ENCODE measurements at places on chromosomes 1 and 21.
A peak's percentile ranks its signal among the peaks of the same experiment; 100 is the strongest.

- DNase-seq, result no peak
These were observed 690.4 kb downstream of the USP25 start for GRCh38 chr21:16420031-16420724.

DNA sequence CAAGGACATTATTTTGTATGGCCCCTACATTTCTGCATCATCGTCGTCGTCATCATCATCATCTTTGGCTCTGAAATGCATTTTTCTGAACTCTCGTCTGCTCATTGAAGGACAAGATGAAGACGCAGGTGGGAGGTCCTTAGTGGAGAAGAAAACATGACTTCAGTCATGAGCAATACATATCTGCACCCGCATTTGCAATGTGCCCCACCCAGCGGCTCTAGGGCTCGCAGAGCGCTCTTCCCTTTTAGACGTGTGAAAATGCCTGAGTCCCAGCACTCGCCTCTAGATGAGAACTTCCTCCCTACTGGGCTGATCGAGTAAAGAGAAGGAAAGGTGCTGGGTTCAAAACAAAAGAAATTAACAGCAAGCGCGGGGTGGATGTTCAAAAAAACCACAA, 10.1 kb downstream of the C1orf174 start:
- no peak for DNase-seq

DNA sequence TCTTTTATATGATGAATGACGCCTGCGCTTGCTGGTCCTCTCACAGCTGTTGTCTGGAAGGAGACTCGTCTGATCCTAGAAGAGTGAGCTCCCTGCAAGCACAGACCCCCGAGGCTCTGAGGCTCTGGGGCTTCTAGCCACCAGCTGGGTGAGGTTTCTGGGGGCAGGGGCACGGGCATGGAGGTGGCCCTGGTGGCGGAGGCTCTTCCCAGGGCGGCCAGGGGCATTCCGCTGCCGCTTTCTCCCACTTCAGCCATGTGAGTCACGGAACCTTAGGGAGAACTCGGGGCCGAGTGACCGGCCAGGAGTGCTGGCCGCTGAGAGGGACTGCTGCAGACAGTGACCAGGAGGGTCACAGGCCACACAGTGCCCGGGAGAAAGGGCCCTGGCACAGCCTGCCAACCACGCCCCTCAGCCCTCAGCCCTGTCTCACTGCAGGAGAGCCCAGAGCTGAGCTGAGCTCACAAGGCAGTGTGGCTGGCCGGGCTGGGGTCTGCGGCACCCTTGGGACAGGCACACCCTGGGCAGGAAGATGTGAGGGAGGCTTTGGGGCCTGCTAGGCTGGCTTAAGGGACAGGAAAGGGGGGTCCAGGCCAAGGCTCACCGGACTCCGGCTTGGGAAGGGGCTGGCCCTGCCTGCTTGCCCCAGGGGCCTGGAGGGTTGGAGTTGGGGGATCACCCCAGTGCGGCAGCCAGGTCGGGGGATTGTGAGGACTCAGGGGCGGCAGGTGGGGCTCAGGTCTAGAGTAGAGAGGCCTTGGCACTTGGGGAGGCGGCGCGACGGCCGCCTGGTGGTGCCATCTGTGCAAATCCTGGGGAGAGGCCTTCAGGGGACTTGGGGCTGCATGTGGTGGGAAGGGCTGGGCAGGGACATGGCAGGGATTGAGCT, 35.7 kb downstream of the MORN1 start:
- no peak for DNase-seq

DNA sequence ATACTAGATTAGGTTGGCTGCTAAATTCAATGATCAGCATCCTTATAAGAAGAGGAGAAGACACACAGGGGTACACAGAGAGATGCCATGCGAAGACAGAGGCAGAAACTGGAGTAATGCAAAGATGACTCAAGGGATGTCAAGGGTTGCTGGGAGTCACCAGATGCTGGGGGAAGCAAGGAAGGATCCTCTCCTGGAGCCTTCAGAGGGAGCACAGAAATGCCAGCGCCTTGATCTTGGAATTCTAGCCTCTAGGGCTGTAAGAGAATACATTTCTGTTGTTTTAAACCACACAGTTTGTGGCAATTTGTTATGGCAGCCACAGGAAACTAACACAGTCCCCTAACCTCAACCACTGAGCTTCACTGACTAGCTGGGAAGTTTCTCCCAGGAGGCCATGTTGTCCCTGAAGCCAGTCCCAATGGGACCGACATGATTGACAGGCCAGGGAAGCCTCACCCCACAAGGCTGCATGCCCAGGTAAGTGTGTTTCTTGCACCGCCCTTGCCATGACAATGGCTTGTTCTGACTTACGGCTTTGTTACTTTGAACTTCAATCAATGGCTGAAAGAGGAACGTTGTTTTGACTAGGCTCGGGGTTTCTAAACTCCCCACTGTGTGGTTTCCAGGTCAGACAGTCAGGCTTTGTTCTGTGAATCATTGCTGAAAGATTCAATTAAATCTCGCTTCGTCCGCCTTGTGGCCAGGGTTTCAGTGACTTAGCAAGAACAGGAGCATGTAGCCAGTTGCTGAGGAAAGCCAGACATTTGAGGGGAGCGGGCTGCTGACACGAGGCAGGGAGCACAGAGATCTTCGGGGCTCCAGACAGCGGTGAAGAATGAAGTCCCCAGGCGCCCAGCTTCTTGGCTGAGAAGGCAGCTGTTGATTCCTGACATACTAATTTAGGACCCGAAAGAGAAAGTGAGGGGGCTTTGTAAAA, 62.3 kb downstream of the RUNX1 start:
- DNase-seq, result peak; percentile 82

DNA sequence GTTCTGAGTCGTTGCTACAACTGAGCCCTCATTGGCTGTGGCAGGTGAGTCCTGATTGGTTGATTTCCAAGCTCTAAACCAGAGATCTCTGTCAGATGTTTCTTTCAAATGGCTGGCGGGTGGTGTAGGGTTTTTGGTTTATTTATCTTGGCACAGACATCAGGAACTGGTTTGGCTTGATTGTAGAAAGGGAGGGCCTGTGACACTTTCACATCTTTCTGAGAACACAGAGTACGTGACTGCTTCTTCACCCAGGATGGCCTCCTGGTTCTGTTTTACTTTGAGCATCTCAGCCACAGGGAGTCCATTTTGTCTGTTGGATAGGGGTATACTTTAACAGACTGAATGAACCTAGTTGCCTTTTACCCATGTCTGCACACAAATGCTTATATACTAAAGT, 89.4 kb upstream of the GPR52 start:
- DNase-seq, result no peak

DNA sequence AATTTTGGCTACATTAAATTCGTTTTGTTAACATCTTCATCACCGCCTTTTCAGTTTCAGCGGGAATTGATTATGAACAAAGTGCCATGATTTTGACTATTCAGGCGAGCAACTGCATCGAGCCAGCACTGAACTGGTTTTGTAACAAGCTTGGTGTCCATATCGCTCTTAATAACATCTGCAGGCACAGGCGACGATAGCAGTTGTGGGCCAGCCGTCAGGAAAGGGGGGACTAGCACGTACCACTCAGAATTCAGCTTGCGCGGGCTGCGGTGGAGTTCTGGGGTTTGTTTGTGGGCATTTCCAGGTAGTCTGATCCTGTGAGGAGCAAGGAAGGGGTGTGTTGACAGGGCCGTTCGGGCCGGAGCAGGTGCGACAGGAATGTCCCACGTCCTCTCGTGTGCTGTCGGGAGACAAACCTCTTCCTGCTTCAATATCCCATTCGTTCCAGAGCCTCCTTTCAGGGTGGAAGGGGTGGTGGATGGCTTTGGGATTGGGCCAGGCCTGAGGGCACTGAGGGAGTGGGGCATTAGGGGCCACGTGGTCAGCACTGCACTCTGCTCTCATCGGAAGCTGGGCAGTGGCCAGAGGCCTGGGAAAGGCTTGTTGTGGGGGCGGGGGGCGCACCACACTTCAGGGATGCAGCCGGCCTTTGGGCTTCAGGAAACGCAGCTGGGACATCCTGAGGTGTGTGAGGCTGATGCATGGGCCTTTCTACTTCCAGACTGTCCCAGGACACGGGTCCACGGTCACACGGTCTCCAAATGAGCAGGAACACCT, 39.1 kb downstream of the SKI start:
- no peak for DNase-seq

DNA sequence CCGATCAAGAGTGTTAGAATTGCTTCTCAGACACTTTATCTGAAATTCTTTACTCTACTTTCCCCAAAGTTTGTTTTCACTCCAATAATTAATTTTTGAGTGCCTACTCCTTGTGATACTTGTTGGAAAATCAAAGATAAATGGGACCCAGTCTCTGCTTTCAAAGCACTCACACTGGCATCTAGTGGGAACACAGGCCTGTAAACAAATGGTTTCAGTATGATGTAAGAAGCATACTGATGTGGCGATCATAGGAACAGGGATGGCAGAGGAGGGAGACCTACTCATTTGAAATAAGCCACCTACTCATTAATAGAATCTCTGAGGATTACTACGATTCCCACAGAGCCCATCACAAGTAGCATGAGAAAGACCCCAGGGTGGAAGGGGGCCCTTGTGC, 273.7 kb upstream of the ST6GALNAC5 start:
- DNase-seq, result no peak

DNA sequence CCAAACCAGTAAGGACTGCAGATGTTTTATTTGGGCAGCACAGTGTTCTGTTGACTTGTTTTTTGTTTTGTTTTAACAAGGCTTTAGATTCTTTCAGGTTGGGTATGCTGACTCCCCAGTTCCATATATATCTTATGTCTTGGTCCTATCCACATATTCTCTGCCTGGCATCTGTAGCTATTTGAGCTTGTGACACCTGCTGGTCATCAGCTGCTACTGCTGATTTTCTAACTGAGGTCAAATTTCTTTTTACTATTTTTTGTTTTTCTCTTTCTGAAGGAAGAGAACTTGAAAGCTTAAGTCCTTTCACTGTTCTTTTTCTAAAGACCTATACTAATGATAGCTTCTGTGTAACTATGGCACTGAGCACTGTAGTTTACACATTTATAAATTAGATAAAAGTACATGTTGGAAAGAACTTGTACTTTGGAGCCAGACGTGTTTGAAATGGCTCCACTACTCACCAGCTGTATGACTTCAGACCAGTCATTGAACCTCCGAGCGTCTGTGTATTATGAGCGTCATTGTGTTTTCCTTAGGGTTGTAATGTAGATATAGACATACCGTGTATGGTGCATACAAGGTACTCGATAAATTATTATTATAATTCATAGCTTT, 109.4 kb downstream of the NRDC start:
- DNase-seq, result no peak

DNA sequence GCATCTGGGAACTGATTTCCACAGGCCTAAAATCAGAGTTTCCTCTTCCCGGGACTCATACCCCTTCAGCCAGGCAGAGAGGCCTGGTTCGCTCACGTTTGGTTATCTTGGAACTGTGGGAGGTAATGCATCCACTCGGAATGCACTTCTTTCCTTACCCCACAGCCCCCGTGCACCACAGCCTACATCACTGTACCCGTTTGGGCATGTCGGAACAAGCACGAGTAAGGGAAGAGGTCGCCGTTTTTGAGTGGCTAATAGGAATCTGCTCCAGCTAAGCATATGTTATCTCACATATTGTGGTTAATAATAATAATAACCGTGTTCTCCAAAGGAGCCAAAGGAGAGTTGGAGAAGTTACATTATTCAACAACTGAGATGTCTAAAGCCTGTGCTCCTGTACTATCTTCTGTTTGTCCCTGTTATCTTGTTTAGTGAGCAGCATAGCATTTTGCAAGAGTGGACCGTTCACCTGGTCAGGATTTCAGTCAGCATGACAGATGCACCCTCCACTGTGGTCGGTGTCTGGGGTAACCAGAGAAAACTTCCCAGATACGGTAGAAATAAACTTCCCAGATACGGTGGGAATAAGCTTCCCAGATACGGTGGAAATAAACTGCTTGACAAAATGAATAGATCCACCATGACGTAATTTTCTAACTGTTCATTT, 198.6 kb downstream of the SDCCAG8 start:
- no peak for DNase-seq

DNA sequence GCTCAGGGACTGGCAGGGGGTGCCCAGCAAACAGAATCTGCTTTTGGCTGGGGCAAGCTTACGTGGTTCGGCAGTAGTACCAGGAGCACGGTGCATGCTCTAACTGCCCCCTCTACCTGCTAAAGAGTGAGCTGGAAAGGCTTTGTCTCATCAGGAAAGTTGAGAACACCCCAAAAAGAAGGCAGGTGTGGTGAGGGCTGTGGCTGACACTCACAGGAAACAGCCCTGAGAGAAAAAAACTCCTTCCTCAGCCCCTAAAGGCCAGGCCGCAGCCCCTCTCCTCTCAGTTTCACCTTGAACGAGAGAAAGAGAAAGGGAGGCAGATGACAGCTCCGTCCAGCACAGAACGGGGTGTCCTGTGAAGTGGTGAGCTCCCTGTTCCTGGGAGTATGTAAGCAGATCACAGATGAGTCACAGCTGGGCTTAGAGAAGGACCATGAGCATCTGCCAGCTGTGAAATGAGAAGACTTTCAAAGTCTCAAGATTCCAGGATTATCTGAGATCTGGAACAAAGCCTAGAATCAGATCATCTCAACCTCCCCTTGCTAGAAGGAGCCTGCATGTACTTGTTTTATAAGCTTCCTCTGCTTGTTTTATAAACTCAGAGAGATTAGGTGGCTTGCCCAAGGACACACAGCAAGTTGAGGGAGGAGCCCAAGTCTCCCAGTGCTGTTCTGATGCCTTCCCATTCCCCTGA, 13.4 kb downstream of the LAPTM5 start:
- DNase-seq, result no peak

- no peak for DNase-seq
These were observed 48.2 kb downstream of the MEGF6 start for GRCh38 chr1:3563125-3563524.

DNA sequence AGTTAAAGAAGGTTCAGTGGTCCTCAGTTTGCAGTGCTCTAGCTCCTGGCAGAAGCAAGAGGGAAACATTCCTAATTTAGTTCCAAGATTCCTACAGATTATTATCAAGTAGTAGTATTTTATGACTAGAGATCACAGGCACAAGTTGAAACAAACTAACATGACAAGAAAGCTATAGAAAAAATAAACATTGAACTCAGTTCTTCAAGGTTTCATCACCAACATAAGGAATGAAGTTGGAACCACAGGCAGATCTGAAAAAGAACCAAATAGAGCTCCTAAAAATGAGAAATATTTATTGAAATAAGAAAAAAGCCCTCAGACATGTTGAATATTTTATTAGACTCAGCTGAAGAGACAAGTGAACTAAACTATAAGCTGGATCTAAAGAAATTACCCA, 40.6 kb downstream of the PDC start:
- no peak for DNase-seq

- DNase-seq, result no peak
These were observed 34.1 kb downstream of the RGSL1 start for GRCh38 chr1:182484067-182484466.

DNA sequence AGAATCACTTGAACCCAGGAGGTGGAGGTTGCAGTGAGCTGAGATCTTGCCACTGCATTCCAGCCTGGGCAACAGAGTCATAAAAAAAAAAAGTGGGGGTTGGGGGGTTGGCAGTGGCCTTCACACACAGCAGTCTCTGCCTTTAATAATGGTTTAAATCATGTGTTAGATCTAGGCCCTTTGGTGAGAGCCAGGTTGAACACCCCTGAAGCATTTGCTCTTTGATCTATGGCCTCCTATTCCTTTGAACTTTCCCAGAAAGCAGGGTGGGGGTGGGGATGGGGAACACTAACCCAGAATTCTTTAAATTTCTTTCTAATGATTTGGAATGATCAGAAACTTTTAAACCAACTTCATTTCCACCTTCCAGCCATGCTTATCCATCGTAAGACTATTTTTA, 313.0 kb downstream of the KIF26B start:
- no peak for DNase-seq

Measured in activated CD8-positive, alpha-beta memory T cell treated with anti-CD3 and anti-CD28 coated beads, Interleukin-2, amount 50 U/mL, for 48 hours (primary cell).